Activated naive CD4-positive, alpha-beta T cell treated with Interleukin-2 at 50 U/mL for 16 hours (primary cell): ENCODE measurements at places on chromosomes 16 and 17.

- no peak for DNase-seq
Observed at GRCh38 chr16:64983963-64984362, 137.9 kb downstream of the CDH11 start.

DNA sequence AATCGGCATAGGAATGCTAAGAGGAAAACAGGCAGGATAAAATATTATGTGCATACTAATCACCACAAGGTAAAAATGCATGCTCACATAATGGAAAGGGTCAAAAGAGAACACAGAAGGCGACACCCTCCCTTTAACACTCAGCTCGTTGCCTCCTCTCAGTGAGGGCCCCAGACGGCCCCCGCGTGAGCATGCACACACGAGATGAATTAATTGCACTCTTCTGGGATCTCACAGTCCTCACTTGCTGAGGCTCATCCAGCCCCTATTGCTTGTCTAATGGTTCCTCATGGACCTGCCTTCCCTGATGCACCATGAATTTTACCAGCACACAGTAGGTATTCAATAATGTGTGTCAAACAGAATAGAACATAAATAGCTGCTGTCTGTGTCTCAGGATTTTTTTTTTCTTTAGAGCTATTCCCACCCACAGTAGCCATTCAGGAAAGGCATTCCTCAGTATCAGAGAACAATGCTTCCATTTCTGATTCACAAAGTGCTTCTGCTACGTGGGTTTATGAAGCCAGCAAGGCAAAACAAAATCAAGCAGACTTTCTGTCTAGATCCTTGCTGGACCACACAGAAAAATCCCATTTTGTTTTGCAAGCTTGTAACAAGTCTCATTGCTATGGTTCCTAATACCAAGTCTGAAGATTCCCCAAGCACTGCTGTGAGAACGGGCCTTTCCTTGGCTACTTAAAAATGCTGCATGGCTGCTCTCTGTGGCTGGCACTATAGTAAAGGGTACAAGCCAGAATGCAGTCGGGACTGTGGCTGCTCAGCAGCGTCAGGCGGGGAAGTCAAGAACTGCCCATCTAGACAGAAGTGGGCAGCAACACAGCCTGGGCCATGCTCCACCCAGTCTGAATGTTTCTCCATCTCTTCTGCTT is 43.6 kb downstream of the TOM1L2 start:
- DNase-seq: no peak

- DNase-seq: no peak
Observed at GRCh38 chr16:14334366-14335080, 263.4 kb downstream of the MRTFB start.

- DNase-seq: no peak
Observed at GRCh38 chr17:16986391-16986790, 14.5 kb upstream of the TNFRSF13B start.

DNA sequence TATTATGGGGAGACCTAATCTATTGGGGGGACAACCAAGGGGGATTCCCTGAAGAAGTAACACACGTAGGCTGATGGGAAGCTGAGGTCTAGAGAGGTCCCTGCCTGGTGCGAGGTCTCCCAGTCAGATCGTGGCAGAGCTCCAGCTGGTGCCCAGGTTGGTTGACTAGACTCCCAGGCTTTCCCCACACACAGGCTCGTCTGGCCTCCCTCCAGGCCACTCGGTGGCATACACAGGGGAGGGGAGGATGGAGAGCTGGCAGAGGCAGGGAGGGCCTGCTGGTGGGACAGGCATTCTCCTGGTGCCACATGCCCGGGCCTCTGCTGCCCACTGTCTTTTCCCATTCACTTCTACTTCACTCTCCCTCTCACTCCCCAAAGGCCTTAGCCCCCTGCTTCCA is 8.5 kb upstream of the SOCS3 start:
- DNase-seq: no peak

- DNase-seq: no peak
Observed at GRCh38 chr17:9470171-9470570, 105.4 kb downstream of the STX8 start.

DNA sequence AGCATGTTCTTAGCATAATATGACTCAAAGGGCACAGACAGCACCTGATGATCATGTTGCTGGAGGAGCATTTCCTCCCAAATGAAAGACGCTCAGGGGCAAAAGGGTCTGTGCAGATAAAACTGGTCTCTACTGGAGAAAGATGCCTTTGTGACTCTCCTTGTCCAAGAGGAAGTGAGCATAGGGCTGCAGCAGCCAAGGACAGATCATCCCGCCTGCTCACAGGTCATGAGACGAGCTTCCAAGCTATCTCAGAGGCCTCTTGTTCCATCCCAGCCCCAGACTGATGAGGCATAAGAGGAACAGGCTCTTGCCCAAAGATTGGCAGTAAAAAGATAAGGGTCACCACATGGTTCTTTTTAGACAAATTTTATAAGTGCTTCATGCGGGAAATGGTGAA is 141.8 kb downstream of the KATNIP start:
- DNase-seq: no peak

- no peak for DNase-seq
Observed at GRCh38 chr16:75106351-75107274, 10.0 kb downstream of the LDHD start.

GRCh38 chr17:16973760-16974540 is 2.0 kb upstream of the TNFRSF13B start:
- no peak for DNase-seq

DNA sequence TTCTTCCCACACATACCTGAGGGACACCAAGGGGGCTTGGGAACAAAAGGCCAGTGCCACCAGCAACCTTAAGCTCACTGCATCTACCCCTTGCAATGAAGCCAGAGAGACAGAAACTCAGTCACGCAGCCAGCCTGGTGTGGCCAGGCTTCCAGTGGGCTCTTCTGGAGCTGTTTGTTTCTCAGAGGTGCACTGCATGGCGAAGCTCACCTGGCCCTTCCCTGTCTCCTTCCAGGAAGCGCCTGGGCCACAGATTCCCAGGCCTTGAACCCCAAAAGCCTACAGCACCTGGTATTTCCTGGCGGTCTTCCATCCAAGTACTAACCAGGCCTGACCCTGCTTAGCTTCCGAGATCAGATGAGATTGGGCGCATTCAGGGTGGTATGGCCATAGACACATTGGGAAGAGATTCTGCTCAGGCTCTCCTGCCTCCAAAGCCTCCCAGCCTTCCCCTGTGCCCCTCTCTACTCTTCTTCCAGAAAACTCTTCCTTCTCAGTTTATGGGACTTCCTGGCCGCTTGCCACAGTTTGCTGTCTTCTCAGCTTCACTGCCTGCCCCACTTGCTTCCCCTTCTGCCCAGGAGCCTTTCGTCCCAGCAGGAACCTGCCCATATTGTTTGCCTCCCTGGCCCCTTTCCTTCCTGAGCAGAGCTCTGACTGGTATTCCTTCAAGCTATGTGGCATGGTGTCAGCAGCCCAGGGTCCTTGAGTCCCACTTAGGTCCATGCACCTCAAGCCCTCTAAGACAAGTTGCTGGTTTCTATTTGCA is 1.6 kb downstream of the CISD3 start:
- no peak for DNase-seq

DNA sequence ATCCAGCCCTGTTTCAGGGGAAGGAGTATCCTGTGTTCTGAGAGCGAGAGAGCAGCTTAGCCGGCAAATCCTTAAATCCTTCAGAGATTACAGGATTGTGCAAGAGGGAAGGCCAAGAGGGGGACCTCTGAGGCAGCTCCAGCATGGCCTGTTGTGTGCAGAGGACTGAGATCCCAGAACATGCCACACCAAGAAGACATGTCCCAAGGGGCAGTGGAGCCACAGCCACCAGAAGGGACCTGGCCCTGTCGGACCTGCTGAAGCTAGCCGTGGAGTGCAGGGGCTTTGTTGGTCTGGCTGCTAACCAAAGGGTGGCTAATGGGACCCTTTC is 1.6 kb upstream of the MRC2 start:
- no peak for DNase-seq

DNA sequence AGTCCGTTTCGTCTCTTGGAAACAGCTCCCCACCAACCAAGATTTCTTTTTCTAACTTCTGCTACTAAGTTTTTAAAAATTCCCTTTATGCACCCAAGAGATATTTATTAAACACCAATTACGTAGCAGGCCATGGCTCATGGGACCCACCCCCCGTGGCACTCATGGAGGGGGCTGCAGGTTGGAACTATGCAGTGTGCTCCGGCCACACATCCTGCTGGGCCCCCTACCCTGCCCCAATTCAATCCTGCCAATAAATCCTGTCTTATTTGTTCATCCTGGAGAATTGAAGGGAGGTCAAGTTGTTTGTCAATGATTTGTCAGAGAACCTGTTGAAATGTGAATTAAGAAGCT is 48.2 kb downstream of the IL21R start:
- DNase-seq: no peak

- peak; percentile 34 for DNase-seq
Observed at GRCh38 chr16:11585460-11586377, 1.0 kb downstream of the LITAF start.

DNA sequence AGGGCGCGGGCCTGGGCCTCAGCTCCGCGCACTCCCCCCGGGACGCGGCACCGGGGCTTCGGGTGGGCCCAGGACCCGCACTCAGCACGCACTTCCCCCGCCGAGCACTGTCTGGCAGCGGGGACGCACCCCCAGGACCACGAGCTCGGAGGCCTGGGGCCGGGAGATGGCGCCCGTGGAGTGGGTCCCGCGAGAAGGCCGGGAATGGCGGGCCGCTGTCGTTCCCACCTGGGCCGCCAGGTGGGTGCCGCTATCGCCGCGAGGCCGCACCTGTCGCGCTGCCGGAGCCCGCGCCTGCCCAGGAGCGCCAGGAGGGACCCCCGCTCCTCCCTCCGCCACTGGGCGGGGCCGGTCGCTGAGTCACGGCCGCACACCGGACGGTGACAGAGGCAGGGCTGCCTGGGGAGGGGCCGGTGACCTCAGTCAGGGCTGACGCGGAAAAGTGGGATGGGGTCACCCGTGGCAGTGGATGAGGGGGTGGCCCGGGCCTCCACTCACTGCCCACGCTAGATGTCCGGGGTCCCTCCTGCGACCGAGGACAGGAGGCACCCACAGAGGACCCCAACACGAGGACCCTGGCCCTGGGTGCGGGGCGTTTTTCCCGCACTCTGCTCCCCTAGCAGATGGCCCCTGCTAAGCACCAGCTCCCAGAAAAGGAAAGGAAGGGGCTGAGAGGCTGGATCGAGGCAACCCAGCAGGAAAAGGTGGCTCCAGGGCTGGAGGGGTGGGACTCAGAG is 6.9 kb upstream of the ACTG1 start:
- peak; percentile 71 for DNase-seq
